ENCODE measurements at places on chromosomes 1 and 21.

DNA sequence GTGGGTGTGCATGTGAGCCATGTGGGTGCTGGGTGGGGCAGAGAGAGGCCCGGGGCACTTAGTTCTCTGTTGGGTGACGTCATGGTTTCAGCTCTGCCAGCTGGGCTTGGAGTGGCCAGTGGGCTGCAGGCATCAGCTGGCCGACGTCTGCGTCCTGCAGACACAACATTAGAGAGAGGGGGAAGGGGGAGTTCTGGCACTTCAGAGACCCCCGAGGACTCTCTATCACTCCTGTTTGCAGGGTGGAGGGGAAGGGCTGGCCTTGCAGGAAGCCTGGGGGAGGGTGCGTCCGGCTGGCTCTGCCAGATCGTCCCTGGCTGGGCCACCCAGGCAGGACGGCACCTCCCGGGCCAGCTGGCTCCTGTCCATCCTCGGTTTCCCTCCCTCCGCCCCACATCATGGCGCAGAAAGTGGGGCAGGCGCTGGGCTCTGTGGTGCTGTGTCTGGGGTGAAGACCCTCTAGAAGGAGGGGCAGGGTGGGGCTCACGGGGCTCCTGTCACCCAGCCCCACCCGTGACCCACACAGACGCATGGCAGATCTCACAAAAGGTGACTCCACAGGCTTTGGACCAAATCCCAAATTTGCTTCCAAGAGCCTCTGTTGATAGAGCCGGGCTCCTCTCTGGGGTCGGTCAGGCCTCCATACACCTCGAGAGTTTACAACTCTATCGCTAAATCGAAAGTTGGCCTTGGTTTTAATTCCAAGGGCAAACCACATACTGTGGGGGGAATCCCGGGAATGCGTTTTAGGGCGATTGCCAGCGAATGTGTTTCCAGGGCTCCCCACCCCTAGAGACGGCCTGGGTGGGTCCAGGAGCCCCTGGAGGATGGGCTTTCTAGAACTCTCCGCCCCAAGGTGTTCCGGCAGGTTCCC is 73.4 kb upstream of the TTC34 start:
- DNase-seq, result no peak

DNA sequence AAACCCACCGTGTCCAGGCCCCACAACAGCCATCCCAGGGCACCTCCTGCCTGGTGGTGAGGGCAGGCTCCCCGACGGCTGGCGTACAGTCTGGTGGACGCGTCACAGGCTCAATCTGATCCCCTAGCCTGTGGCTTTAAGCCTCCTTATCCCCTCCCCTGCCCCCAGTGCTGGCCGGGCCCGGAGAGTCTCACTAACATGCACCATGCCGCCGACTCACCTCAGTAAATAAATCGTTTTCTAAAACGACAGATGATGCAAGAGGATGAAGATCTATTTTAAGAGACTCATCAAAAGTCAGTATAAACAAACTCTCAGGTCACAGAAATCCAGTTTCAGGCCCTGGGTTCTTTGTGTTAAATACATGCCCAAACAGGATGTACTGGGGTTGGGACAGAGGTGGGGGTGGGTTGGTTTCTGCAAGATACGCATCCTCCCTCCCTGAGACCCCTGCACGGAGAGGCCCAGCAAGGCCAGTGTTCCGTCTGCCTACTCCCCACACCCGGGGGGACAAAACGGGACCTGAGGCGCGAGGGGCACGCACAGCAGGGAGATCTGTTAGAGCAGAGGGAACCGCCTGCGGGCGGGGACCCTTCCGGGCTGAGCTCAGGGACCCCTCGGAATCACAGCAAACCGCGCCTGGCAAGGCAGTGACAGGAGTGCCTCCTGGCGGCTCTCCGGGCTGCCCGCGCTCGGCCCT is 3.1 kb downstream of the PANK4 start:
- no peak for DNase-seq

- peak; percentile 59 for DNase-seq
Measured at GRCh38 chr1:246753670-246754535, 29.7 kb downstream of the SCCPDH start.

GRCh38 chr1:112264553-112264952 is 131.5 kb upstream of the CTTNBP2NL start:
- no peak for DNase-seq

DNA sequence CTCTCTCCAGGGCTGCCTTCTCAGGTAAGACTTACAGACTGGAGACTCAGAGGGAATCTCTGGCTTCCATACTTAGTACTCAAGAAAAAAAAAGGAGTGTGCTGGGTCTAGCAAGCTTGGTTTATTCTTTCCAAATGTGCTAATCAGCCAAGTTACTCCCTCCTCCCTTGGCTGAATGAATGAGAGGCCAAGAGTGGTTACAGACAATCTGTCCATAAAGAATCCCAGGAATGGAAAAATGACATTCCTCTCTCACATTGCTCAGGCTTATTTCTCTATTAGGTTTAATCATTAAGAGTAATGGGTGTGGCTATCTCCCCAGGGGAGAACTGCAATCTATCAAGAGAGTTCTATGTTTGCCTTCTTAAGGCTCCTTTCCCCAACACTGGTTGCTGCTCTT is 547.3 kb upstream of the PLXNA2 start:
- DNase-seq, result no peak

- no peak for DNase-seq
Measured at GRCh38 chr1:75811211-75811981, 14.7 kb downstream of the MSH4 start.

- DNase-seq, result no peak
Measured at GRCh38 chr1:9400425-9401079, 107.9 kb downstream of the SPSB1 start.

DNA sequence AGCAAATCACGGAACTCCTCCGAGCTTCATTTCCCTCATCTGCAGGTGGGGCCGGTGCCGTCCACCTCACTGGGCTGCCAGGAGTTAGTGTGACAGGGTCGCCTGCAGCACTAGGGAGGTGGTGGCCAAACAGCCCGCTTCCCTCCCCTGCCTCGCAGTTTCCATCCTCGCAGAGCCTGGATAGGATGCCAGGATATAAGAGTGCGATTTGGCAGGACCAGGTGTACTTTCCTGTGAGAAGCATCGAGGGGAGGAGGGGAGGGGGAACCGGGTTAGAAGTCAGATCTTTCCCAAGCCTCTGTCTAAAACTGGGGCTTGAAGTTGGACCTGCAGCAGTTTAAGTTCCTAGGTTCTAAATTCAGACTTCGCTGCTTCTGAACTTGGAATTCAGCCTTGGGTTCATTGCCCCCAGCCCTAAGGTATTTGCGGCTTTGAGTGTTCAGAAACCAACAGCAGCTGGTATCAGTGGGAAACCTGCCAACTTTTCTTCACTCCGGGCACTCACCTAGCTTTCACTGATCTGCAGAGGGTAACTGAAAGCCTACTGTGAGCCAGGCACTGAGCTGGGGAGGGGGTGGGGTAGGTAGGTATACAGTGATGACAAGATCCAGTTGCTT is 1.7 kb upstream of the JUN start:
- no peak for DNase-seq

GRCh38 chr1:162717548-162718184 is 72.8 kb upstream of the HSD17B7 start:
- DNase-seq, result no peak

- no peak for DNase-seq
Measured at GRCh38 chr1:4267381-4268261, 367.5 kb upstream of the C1orf174 start.

DNA sequence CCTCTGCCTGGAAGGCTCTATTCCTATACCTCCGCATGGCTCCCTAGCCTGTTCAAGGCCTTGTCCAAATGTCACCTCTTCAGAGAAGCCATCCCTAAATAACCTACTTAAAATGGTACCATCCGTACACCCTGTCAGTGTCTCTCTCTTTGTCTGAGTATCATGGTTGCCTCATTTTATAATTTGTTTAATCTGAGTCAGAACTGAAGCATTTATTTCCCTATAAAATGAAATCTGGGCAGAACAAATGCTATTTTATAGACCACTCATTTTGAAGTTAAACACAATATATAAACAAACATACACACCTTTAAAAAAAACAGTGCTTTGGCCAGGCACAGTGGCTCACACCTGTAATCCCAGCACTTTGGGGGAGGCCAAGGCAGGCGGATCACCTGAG is 30.2 kb downstream of the RERE start:
- DNase-seq, result no peak

DNA sequence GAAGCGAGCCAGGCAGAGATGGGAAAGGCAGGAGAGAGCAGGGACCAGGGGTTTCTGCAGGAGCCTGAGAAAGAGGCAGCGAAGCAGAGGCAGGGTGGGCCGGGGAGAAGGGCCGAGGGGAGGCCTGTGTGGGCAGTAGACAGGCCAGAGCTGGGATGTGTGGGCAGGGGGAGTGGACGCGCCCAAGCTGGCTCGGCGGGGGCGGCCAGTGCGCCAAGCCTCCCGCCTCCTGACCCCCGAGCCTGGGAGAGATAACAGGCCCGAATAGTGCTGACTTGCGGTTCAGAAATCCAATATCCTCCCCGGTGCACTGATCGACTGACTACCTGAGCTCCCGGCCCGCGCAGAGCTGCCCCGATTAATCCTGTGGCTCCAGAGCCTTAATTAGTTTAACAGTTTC is 41.9 kb downstream of the AHDC1 start:
- DNase-seq, result no peak

DNA sequence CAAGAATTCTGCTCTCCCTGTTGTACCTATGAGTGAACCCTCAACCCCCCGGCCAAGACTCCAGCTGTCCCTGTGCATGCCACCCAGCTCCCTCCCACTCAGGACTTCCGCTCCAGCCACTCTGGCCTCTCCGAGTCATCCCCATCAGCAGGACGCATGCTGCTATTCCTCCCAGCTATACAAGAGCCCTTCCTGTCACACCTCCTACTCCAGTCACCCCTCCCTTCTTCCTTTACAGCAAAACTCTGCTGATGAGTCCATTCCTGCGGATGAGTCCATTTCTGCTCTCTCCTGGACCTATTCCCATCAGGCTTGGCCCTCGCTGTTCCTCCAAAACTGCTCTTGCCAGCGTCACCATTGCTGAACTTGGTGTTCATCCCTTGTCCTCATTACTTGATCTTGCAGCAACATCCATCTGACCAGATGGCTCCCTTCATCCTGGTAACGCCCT is 42.2 kb downstream of the H3-3A start:
- DNase-seq, result no peak

DNA sequence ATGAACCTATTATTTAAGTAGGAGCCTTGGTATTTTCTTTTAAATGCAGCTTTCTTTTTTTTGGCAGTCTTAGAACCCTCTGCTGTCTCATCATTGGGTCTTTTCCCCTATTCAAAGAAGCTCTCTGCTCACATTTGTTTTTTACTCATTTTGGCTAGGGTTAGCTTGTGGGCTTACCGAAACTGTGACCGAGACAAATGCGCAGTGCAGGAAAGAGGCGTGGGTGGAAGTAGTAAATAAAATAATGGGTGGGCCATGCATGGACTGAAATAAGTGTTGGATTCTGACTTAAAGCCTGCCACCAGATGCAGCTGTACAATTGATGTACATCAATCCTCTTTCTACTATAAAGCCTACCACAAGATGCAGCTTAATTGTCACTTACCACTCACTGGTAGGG is 14.7 kb downstream of the XPR1 start:
- no peak for DNase-seq

GRCh38 chr1:38787041-38787440 is 72.5 kb downstream of the RRAGC start:
- DNase-seq, result no peak

- DNase-seq, result no peak
Measured at GRCh38 chr1:21126324-21126723, 50.4 kb downstream of the EIF4G3 start.

- no peak for DNase-seq
Measured at GRCh38 chr1:1374589-1374928, 448 bp downstream of the AURKAIP1 start.

- no peak for DNase-seq
Measured at GRCh38 chr21:38807441-38807871, 1.7 kb downstream of the ETS2 start.

DNA sequence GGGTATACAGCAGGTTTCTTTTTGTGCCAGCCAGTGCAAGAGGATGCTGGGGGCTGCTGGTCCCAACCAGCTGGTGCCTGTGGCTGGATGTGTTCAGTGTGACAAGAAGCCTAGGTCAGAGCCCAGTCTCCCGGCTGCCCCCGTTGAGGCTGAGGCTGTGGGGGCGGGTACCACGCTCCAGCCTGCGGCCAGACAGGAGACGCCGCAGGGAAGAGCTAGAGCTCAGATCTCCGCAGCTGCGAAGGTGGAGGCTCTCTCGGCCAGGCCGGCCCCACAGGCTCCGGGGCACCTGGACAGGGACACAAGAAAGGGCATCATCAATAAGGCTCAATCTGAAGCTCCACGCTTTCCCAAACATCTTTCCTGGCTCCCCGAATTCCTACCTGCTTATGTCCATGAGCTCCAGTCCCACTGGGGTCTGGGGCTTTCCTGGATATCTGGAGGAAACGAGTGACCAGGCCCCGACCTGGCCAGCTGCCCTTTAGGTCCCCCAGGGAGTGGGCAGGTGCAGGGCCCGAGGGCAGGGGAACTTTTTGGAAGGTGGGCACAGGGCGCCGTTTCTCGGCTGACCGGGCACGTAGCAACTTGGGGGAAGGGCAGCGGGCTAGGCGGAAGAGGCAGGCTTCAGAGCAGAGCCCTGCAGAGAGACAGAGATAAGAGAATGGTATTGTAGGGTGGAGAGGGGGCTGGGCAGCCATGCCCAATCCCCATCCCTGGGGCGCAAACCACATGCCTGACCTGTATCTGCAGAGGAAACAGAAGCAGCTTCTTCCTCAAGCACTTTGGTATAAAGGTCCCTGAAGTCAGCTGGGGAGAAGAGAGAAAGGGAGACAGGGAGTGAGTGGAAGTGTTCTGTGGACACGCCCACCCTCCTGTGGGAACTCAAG is 7.4 kb downstream of the ENTREP3 start:
- DNase-seq, result no peak

GRCh38 chr1:20165522-20165951 is 20.4 kb upstream of the UBXN10 start:
- DNase-seq, result peak; percentile 70

DNA sequence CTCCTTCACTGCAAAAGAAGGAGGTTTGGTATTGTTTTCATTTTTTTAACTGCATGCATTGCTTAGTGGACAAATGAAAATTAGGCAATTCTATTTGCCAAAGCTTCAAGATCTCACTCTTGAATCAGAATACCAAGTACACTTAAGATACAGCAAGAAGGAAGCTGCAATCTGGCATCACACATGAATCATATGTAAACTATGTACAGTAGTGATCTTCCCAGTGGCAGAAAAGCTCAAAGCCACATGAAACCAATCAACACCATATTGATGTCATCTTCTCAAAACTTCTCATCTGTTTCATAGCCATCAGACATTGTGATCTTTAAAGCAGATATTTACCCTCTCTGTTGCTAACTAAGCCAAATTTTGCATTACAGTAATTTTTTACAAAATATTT is 550.1 kb downstream of the LTN1 start:
- DNase-seq, result no peak

All from AML-193 (cell line).